ENCODE measurements at places on chromosomes 12 and 14.

GRCh38 chr12:116381240-116381743 lies 103.8 kb upstream of the MED13L start:
- DNase-seq: no peak

- DNase-seq: no peak
Observed at GRCh38 chr12:17478908-17479673, 610.9 kb downstream of the RERGL start.

DNA sequence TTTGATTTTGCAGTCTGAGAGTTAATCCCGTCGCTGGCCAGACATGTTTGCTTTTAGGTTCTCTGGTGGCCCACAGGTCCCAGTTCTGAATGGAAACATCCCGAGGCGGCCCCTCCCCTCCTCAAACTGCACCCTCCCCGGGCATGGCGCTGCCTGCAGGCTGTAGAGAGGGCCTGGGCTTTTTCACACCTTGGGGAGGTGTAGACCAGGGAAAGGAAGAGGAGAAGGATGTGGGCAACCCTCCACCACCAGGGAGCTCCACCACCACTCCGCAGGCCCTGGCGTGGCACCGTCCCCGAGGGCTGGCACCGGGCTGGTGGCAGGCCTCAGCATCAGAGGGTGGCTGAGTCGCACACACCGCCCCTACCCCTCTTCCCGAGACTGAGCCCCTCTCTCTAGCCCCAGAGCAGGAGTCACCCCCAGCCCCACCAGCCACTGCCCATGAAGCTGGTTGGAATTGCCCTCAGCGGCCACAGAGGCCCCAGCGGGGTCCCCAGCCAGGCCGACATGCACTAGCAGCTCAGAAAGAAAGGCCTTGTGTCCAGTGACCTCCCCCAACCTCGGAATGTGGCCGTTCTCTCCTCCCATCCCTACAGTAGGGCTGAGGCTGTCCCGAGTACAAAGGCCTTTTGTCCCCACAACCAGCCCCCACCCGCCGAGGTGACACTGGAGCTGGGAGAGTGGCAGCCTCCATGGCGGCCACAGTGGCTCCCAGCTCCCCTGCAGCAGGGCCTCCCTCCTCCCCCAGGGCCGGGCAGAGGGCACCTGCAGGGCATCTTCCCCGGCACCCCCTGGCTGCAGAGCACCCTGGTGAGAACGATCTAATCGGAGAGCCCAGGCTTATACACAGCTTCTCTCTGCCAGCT lies 23.5 kb upstream of the INF2 start:
- DNase-seq: no peak

DNA sequence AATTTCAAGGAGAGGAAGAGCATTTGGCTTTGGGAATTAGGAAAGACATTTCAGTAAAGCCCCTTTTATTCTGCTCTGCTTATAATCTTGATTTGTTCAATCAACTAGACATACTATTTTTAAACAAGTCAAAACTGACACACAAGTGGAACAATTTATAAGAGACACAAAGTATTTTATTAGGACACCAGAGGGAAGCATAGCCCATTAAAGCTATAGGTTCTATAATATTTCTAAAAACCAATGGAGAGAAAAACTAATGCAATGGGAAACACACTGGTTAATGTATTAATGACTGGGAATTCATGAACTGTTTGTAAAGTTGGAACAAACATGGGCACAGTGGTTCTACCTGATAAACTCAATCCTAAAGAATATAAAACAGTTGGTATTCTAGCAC lies 15.3 kb upstream of the CERS5 start:
- DNase-seq: no peak

DNA sequence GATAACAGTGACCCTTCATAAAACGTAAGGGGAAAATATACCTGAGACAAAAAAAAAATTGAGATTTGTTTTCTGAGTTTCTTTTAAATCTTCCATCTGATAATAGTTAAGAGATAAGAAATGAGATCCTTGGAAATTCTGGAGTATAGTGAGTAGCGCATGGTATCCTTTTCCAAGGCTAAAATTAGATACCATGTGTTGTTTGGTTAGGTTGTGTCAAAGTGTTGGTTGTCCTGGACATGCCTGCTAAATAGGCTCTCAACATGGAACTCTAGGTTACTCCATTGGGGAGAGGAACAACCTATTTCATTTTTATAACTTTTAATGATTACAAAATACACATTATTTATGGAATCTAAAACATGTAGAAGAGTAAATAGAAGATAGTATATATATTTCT lies 14.8 kb downstream of the PYGL start:
- DNase-seq: no peak

- DNase-seq: no peak
Observed at GRCh38 chr12:34401659-34402227, 379.4 kb downstream of the ALG10 start.

DNA sequence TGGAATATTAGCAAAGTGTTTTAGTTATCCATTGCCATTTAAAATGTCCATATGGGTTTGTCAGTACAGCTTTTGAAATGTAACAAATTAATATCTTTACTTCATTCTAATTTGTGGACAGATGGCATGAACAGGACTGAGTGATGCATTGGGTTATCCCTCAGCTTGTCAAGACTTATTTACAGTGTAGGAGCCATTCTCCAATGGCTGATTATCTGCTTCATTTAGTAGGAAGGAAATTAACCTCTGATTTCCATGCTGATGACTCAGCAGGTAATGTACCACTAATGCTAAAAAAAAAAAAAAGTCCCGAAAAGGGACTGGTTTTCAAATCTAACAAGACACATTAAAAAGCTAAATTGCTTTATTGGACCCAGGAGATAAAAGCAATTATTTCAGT lies 1149.0 kb upstream of the USP15 start:
- DNase-seq: no peak

DNA sequence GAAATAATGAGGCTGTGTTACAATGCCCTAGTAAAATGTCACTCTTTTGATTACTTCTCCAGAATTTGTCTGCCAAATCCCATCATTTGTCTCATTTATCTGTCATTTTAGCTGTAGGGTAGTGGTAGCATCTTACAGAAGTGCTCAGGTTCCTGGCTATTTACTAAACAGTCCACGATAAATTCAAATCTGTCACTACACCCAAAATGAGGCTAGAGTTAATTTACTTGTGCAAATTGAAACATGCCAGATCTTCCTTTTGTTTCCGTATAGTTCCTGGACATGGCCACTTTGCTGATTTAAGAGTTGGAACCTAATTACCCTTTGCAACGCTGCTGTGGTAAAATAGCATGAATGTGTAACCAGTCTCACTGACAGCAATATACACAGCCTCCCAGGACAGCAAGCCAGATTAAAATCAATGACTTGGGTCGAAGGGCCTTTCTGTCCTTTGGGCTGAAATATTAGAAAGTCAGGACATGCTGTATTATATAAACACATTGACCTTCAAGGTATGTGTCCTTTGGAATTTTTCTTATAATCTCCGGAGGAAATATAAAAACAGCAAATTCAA lies 485.4 kb downstream of the MDGA2 start:
- DNase-seq: no peak

DNA sequence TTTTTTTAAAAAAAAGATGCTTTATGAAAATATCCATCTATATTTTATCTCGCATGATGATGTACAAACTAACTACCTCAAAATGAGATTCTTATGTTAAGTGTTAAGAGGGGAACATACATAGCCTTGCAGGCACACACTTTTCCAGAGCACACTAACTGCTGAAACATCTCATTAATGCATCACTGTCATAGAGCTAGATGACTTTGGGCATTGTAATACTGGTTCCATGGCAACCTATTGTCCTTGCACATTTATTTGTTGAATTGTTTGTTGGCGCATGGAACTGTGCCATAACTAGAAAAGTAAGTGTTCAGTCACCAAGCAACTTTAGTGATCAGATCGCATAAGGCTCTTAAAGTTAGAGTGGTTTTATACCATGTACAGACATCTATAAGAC lies 348.3 kb downstream of the GALC start:
- no peak for DNase-seq

DNA sequence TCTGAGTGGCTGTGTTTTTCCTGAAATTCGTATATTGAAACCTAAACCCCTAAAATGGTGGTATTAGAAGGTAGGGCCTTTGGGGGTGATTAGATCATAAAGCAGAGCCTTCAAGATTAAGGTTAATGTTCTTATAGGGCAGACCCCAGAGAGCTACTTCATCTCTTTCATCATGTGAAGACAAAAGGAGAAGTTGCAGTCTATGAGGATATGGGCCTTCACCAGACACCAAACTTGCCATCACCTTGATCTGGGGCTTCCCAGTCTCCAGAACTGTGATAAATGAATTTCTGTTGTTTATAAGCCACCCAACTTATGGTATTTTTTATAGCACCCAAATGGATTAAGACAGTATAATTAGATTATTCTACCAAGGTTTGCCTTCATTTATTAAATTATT lies 275.0 kb upstream of the ATP2B1 start:
- DNase-seq: no peak

DNA sequence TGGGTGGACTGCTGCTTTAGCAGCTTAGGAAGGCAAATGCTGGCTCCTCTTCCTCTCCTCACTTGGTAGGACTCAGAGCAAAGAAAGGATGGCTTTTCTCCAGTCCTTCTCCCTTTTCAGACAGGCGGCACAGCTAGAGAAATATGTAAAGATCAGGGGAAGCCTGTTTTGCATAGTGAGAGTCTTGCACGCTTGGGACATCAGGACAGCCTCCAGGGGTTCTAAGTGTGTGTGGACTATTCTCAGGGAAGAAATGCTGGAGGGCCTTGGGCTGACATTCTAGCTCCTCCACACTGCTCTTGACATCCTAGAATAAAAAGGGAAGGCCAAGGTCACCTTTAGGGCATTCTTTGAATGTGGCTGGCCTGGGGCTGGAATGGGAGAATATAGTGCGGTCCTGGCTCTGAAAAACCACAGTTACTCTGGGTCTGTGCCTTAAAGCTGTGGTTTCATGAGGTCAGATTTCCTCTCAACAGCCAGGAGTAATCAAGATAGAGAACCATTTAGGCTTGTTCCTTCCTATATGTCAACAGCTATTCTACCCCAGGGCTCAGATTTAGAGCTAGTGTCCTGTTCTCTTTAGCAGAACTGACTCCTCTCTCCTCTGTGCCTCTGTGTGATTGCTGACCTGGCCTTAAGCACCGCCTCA lies 24.3 kb downstream of the CMA1 start:
- DNase-seq: no peak

DNA sequence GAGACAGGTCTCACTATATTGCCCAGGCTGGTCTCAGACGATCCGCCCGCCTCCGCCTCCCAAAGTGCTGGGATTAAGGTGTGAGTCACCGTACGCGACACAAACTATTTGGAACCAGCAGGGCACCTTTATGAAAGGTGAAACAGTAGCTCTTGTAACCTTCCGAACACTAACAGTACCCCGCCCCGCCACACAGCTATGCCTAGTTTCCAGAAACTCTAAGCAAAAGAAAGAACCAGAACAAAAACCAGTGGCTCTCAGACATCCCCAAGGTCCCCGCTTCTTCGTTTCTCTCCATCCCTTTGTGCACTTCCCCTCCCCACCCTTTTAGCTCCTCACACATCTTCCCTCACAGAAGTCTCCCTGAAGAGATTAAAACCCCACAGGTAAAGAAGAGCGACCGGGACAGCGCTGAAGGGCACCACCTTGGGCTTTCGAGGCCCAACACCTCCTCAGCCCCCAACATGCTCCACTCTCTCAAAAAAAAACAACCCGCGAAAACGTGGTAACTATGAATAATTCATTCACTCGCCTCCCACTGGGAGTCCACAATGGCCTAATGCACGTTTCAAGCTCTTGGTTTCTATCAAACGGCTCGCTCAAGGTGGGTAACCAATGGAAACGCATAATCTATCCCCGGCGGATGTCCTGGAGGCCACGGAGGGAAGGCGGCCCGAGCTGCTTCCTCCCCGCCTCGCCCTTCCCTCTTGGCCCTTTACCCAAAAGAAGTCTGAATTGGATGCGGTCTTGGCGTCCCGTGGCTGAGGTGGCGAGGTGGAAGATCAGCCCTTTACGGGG lies 877 bp downstream of the BAG5 start:
- DNase-seq: peak; percentile 14

DNA sequence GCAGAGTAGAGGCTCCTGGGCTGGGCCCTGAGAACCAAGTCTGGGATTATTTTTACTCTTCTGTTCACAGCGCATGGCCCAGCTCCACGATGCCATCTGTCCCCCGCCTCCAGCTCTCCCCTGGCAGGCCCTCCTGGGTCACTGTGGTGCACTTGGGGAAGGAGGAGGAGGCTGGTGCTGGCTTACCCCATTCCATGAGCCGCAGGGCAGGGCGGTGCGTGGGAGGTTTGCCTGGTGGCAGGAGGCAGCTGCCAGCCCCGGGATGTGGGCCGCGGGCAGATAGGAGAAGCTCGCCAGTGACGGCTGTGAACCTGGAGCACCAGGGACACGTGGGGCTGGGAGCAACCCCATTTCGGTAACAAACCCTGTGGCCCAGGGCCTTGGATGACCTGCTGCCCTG lies 23.2 kb downstream of the TEAD4 start:
- DNase-seq: no peak

DNA sequence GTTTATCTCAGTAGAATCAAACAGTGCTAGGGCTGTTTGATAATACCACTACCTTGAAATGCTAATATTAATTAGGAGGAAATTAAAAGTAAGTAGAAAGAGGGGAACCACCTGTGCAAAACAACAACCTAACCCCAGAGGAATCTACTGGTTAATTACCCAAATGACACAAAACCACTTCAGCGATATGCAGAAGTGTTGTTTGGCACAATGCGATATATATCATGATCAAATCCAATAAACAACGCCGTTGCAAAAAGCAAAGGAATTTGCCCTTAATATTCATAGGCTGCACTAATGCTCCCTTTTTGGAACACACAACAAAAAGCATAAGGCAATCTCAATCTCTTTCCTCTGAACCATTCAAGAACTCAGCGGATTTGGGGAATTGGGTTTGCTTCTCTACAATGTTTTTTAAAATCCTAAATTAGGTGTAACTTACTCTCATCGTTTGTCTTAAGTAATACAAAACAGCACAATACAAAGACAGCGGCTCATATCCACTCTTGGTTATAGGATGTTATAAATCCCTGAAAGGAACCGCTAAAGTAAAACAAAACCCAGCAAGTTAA lies 1.5 kb downstream of the MAP4K5 start:
- DNase-seq: no peak

DNA sequence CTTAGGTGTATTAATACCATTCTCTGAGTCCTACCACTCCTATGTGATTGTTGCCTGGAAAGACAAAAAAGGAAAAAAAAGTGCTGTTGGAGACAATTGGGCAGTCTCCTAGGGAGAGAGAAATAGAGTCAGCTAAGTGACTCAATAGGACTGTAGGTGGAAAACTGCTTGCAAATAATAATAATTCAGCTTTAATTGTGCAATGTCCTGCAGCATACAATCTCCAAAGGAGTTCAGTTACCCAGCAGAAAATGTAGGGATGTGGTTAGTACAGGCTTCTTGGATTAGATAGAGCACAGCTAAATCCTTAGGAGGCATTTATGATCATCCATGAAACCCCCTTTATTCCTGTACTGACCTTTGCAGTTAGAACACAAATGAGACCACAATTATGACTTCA lies 3.0 kb upstream of the SRSF9 start:
- no peak for DNase-seq

- DNase-seq: no peak
Observed at GRCh38 chr12:131027264-131027663, 73.6 kb downstream of the ADGRD1 start.

DNA sequence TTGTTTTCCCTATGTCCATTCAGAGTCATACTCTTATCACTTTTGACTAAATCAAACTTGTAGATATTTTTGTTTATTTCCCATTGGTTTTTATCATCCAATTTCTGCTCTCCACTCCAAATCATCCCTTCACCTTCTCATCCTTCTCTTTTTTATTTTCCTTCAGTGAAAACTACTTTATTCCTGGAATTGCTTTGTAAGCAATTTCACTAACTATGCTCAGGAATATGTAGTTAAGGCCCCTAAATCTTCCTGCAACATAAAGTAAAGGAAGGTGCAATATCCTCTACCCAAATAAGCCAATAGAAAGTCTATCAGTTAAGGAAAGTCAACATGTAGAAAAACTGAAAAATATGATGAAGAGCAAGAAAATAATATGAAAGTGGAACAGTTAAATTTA lies 308.4 kb downstream of the SEC23A start:
- no peak for DNase-seq

Data from NCI-H510A (cell line).